Nucleus accumbens (tissue), 56 donors: ENCODE measurements at places on chromosomes 12 and 14.

DNA sequence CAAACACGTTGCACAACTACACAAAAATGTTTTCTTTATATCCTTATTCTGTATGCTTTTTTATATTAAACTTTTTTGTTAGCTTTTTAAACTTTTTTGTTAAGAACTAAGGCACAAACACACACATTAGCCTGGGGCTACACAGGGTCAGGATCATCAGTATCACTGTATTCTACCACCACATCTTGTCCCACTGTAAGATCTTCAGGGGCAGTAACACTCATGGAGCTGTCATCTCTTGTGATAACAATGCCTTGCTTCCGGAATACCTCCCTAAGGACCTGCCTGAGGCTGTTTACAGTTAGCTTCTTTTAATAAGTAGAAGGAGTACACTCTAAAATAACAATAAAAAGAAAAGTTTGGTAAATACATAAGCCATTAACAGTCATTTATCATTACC lies 42.2 kb downstream of the PLEKHA5 start:
- DNase-seq: no peak

DNA sequence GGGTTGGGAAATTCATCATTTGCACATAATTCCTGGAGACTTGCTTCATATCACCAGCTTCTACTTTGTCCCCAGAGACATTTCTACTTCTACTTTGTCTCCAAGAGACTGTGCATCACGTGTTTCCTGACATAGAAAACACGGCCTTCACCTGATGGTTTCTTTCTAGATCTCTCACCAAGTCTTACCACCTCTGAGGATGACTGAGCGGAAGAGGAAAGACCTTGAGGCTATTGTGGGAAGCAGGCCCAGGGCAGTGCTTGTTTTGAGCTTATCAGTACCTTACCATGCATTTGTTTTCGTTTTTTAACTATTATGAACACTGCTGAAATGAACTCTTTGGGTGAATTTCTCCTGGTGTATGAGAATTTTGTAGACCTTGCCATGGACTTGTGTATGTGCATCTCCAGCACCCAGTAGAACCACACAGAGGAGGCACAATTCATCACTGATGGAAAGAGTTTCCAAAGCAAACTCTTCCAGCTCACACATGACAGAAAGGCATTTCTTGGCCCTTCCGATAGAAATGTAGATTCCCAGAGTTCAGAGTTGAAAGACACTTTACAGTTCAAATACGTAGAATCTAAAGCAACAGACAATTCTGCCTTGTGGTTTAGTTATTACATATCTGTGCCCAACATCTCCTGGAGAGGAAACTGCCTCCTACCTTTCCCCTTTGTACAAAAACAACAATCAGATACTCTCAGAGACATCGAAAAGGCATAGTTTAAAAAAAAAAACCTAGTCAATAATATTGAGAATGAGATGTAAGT lies 434.7 kb downstream of the FUT8 start:
- no peak for DNase-seq

DNA sequence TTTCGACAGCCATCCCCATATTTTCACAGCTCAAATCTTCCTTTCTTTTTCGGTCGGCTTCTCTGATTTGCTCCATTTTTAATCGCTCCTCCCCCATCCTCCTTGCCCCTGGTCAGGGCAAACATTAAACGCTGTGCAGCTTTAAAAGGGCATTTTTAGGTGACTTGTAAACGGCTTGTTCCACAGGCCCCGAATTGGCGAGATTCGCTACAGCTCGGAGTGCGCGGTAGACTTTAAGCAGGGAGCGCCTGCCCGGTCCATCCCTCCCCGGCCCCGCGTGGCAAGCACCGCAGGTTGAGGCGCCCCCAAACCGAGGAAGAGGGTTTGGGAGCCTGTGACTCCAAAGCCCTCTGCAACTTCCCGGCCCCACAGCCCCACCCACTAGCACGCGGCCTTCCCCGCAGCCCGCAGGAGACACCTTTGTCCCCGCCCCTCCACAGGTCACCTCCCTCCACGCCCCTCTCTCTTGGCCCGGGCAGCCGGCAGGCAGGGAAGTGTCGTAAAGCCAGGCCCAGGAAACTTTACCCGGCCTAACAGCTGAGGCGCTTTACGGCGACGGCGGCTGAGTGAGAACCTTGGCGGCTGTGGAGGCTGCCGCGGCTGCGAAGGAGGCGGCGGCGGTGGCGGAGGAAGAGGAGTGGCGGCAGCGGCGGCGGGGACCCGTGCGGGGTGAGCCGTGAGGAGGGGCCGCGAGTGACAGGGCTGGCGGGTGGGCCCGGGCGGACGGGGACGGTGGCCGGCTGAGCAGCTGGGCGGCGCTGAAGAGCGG lies at the start of gene NAA30:
Gene NAA30 (plus strand): TSS at position 550 of the 769 bp plus-strand sequence. CDS start 372 bp downstream, outside the sequence.
- DNase-seq: peak; percentile 86

DNA sequence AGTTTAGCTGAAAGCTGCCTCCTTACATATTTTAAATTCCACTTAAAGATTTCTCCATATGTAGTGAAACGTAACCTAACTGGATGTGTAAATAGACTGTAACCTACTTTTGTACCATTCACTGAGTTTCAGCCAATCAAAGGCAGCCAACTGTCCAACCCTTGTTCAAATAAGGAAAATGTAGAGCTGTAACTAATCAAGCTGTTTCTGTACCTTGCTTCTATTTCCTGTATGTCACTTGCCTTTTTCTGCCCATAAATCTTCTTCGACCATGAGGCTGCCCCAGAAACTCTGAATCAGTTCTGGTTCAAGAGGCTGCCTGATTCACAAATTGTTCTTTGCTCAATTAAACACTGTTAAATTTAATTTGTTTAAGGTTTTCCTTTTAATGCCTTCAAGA lies 6.3 kb downstream of the SLC7A8 start:
- DNase-seq: no peak

- DNase-seq: no peak
These were observed 711.9 kb downstream of the C12orf50 start for GRCh38 chr12:87317302-87317701.

GRCh38 chr12:10501030-10501429 lies 4.7 kb upstream of the EIF2S3B start:
- DNase-seq: no peak

GRCh38 chr14:83975435-83975834 lies 1554.5 kb upstream of the FLRT2 start:
- no peak for DNase-seq

DNA sequence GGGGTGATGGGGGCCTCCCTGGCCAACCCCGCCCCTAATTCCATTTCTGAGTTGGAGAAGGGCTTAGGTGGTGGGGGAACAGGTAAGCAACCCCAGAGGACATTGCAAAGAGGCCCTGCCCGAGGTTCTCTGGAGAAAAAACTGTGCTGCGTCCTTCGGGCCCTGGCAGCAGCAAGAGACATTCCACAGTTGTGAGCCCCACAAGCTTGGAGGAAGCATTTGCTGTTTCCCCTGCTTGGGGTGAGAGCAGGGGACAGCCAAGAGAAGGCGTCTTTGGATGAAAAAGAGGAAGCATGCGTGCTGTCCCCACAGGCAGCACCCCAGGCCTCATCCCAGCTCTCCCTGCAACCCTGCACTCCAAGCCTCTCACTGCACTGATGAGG lies 1.3 kb downstream of the BDKRB2 start:
- DNase-seq: no peak

- DNase-seq: no peak
These were observed 114.8 kb upstream of the FUT8 start for GRCh38 chr14:65297744-65298143.

DNA sequence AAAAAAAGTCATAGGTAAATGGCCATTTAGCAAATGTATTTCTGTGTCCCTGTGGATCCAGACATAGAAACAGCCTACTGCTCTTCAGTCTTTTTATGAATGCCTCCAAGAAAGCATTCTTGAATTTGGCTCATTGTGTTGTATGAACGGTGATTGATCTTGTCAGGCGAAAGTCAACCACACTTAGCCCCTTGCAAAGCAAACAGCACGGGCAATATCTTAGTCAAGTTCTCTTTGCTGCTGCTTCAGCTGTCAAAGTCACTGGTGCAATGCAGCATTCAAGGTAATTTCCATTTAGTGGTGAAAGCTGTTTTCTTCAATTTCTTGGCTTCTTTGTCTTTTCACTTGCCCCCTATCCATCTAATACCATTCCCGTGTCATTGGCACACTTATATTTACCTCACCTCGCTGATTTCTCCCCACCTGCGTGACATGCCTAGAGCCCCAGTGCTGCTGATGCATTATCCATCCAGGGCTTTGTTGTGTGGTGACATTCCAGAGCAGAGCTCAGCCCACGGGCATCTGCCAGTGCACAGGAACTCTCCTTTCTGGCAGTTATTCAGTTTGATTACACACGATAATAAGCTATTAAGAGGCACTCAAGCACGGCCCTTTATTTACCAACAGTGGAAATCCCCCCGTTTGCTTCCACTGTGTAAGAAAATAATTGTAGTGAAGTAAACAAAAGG lies 362.3 kb upstream of the NOVA1 start:
- no peak for DNase-seq

DNA sequence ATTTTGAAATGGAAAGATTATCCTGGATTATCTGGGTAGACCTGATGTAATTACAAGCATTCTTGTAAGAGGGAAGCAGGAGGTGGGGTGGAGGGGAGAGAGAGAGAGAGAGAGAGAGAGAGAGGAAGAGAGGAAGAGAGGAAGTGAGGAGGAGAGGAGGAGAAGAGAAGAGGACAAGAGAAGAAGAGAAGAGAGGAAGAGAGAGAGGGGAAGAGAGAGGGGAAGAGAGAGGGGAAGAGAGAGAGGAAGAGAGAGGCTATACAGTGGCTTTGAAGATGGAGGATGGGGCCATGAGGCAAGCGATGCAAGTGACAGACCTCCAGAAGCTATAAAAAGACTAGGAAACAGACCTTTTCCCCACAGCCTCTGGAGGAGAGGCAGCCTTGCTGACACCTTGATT lies 13.7 kb upstream of the CHST11 start:
- no peak for DNase-seq

- no peak for DNase-seq
These were observed 101.4 kb upstream of the FKBP4 start for GRCh38 chr12:2693244-2693860.

GRCh38 chr12:102812344-102812743 lies 104.7 kb downstream of the PAH start:
- DNase-seq: no peak

GRCh38 chr12:44717612-44718011 lies 158.5 kb downstream of the NELL2 start:
- DNase-seq: no peak

- no peak for DNase-seq
These were observed 52.8 kb downstream of the FOS start for GRCh38 chr14:75331471-75331870.

DNA sequence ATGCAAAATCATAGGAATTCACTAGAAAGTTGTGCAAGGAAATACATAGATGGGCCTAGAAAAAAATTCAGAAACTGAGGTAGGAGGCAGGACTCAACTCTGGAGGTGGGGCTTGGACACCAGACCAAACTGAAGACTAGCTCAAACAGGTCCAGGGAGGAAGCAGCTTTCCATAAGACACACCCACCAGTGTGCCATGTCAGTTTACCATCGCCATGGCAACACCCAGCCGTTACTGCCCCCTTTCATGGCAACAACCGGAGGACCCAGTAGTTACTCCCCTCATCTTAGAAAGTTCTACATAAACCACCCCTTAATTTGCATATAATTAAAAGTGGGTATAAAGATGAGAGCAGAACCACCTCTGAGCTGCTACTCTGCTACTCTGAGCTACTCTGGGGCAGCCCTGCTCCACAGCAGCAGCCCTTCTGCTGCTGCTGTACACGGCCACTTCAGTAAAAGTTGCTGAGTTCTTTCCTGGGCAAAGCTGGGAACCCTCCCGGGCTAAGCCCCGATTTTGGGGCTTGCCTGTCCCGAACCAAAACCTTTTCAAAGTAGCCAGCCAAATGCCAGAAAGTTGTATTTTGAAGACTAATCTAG lies 30.8 kb upstream of the NINJ2 start:
- no peak for DNase-seq

- no peak for DNase-seq
These were observed 209.9 kb upstream of the IGF1 start for GRCh38 chr12:102690253-102690652.

DNA sequence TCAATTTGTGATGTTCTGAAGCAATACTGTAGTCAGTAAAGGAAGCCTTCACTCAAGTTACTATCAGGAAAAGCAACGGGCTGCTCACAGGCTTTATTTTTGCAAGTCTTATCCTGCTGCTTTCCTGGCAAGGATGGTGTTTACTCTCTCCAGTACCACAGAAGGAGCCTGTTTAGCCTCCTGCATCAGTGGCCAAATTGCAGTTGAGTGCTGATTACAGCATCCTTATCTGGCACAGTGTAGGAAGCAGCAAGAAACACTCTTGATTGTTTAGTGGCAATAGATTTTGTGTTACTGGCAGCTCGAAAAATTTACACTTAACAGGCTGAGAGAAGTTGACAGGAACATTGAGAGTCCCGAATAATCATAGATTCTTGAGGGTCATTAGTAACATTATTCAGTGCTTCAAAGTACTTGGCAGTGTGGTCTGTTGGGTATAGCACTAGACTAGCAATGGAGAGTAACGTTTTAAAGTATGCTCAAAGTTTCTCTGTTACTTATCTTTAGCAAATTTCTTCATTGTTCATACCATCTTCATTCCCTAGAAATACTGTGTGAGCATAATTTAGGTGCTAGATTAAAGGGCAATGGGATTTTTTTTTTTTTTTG lies 11.7 kb downstream of the TULP3 start:
- peak; percentile 17 for DNase-seq

- DNase-seq: no peak
These were observed 49.3 kb upstream of the TMPO start for GRCh38 chr12:98465950-98466602.

DNA sequence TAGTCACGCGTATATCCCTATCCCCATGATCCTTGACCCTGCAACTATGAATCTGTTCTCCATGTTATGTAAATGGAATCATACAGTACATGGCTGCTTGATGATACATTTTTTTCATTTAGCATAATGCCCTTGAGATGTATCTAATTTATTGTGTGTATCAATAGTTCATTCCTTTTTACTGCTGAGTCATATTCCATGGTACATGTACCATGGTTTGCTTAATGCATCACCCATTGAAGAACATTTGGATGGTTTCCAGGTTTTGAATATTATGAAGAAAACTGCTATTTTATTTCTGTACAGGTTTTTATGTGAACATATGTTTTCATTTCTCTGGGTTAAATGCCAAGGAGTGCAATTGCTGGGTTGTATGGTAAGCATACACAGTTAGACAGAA lies 4.0 kb upstream of the RNASE10 start:
- DNase-seq: no peak
